ENCODE measurements at places on chromosomes 6 and 20.

DNA sequence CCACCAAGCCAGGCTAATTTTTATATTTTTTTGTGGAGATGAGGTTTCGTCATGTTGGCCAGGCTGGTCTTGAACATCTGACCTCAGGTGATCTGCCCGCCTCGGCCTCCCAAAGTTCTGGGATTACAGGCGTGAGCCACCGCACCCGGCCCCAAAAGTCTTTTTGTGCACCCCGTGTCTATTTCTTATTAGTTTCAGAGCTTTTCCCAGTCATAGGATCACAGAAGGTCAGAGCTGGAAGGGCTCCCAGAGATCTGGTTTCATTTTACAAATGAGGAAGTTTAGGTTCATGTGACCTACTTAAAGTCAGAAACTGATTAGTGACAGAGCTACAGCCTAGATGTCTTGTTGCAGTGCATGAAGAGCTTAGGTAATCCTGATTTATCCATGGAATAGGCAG lies 1.6 kb upstream of the OGFRL1 start:
- no peak for DNase-seq

DNA sequence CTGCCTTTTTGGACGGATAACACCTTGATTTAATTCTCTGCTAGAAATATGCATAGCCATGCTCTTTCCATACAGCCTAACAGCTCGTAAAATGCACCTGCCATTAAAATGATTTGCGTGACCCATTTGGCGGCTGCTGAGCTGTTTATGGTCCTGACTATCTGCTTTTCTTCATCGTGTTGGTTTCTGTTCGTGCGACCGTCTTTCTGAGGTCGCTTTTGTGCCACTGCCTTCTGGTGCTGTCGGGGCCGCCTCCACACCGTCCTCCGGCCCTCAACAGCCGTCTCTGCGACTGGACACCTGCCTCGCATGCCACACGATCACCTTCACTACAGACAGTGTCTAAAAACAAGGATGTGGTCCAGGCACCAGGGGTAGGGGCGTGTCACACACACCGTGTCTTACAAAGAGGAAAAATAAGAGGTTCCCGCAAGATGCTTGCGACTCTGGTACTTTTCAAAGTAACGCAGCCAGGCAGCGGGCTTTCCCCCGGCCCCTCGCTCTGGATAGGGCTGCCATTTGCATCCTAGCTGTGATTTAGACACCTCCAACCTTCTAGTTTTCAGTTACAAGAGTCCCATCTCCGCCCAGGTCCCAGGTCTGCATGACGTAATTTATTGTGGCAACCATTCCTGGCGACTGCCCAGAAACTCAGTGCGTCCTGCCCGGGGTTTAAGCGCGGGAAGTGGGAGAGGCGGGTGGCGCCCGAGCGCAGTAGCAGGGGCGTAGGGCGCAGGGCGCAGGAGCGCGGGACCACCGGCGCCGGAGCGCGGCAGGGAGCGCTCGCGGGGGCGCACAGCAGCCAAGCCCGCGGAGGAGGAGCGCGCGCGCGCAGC lies at the start of gene STMND1:
Gene STMND1, plus strand, starts transcription at position 629 of the 836 bp plus-strand sequence. CDS start 208 bp downstream, outside the sequence.
- peak; percentile 42 for DNase-seq

- DNase-seq = no peak
These were observed 25.3 kb upstream of the TOP1 start for GRCh38 chr20:41003143-41003935.

DNA sequence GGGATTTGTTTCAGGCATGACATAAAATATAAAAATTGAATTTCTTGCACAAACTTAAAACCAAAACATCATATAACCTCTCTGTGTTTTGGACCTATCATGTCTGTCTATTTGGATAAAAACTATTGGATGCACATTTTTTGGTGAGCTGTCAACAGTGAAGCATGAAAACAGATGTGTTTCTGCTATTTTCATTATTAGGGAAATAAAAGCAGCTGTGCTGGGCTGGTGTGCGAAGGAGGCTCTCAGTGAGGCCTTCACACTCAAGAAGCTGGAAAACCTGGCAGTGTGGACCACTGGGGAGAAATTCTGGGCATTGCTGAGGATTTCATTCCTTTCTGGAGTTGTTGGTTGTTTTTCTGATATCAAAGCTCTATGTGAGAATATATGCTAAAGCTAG lies 395.3 kb downstream of the GJA1 start:
- DNase-seq = no peak

DNA sequence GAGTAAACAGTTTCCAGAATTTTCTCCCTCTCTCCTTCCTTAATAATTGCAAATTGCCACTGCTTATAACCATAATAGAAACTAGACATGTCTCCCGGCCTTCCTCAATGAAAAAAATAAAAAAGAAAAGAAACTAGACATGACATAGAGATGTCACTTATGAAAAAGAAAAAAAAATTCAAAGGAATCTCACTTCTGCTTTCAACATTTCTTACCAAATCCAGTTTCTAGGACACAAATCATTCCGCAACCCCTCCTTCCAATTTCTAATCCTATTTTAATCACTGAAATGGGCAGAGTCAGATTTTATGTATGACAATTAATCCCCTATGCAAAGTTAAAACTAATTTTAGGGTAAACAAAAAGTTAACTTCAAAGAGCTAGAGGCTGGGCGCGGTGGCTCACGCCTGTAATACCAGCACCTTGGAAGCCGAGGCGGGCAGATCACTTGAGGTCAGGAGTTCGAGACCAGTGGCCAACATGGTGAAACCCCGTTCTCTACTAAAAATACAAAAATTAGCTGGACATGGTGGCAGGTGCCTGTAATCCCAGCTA lies 40.1 kb upstream of the EEF1A1 start:
- DNase-seq = no peak

DNA sequence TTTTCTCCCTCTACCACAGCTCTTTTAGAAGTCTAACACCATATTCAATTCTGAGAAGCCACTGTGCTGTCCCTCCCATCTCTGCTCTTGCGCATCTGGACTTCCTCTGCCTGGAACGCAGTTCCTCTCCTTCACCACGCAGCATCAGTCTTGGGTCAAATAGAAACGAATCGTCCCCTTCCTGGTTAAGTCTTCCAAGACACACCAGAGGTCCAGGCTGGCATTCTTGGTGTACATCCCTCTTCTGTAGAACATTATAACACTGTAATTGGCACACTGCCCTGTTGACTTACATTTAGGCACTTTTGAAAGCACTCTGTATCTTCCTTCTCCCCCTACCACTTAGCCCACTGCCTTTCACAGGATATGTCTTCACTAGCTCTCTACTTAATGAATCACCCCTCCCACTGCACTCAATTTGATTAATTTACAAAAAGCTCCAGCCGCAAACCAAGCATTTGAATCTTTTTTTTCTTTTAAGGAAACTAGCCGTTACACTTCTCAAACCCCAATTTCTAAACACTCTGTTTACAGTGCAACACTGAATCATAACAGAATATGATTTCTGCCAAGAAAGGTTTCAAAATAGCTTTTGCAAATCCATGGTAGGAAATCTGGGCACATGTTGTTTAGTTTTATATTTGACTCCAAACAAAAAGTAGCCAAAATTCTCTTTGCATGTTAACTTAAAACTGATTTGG lies 140.8 kb upstream of the CARMIL1 start:
- no peak for DNase-seq

DNA sequence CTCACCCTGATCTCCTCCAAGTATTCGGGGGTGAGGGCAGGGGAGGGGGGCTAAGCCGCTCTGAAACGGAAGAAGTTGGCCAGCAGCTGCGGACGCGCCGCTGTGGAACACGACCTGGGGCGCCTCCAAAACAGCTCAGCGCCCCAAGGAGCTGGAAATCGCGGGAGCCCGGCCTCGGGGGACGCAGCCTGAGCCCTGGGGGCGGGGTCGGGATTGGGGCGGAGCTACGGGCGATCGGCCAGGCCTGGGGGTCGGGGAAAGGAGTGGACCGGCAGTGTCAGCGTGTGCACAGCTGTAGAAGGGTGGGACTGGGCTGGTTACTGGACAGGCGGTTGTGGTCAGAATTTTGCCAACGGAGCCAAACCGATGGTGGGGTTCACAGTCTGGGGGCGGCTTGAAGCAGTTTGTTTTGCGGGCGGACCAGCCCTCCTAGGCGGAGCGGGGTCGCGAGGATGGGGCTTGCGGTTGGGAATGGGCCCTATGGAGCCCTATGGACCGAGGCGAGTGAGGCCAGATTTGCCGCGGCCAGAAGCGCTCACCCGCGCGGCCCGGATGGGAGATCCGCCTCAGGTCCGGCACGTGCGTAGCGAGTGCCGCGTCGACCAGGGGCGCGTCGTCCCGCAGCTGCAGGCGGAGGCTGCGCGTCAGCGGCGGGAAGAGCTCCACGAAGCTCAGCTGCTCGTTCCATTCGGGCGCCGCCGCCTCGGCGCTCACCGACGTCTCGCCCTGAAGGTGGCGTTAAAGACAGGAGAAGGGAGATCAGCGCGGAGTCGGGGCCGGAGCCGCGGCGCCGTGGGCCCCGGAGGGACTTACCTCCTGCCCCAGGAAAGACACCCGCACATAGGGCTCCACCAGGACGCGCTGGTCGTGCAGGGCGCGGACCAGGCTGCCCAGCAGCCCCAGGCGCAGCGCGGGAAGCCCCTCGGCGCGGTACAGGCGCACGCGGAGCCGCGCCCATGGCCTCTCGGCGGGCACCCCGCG lies 14.3 kb upstream of the SPAG4 start:
- DNase-seq = peak; percentile 81

DNA sequence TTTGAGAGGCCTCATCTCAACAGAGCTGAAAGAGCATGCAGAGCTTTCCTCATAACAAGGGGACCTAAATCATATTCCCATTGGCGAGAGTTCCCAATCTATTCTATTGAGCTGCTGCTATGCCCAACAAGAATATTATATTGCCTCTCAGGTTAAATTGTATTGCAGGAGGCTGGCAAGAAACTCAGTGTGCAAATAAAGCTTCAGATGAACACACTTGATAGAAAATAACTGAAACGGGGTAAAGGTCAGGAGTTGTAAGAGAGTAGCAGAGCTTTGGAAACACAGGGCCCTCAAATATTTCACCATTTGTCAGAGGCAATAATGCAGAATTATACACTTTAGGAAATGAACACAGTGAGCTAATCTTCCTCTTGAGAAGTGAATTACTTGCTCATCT lies 364.3 kb upstream of the SPTLC3 start:
- no peak for DNase-seq

DNA sequence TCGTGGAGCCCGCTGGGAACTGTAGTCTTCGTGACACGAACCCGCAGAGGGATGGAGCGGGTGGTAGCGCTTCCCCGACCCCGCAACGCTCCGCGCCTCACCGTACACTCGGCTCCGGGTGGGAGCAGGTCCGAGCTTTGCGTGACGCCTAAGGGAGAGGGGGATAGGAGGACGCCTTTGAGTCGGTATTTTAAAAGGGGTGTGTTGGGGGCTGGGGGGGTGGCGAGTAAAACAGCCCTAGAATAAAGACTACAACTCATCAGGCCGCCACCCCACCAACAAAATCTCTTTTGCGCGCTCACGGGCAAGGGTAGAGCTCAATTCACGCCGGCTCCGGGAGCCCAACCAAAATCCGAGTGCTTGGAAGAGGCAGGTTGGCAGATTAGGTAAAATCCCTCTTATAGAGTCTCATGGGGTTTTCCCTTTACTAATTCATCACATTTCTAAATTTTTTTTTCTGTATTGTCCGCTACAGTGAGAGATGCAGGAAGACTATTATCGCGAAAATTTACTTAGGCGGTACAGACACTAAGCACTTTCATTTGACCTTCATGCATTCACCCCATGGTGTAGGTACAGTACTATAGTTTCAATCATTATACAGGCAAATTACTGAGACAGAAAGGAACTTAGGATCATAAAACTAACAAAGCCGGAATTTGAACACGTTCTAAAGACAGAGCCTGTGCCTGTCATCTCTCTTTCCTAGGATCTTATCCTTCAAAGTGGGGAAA lies 706 bp upstream of the SNX14 start:
- no peak for DNase-seq

DNA sequence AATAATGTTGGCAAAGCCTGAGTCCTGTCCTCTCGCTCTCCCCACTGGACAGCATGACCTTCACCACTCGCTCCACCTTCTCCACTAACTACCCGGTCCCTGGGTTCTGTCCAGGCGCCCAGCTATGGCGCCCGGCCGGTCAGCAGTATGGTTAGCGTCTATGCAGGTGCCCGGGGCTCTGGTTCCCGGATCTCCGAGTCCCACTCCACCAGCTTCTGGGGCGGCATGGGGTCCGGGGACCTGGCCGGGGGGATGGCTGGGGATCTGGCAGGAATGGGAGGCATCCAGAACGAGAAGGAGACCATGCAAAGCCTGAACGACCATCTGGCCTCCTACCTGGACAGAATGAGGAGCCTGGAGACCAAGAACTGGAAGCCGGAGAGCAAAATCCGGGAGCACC lies 20.5 kb downstream of the RNF114 start:
- DNase-seq = no peak

- DNase-seq = no peak
These were observed 140.9 kb downstream of the GJA10 start for GRCh38 chr6:90035047-90035723.

DNA sequence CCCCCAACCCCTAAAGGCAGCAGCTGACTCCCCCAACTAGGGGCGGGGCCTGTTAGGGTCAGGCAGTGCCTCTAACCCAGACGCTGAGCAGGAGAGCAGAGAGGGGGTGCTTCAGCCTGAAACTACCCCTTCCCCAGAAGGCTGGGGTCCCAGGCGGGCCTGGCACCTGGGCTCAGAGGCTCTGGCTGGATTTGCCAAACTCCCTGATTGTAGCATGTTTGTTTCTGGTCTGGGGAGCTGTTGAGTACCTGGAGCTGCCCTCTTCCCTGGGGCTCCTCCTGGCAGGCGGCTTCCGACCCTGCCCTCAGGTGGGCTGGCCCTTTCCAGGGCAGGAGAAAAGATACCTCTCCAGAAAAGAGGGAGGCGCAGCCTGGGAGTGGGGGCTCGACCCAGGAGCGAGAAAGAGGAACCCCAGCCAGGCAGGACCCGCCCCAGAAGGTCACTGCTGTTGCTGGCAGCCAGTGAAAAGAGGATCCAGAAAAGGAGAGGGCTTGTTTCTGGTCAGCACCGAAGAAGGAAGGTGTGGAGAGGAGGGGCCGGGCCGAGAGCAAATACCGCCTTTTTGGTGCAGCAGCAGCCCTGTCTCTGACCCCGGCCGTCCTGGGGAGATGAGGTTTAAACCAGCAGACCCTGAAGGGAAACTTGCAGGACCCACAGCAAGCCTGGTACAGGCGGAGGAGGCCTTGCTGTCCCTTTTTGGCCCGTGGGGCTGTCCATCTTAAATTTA lies 810 bp upstream of the ABHD16B start:
- DNase-seq = no peak

DNA sequence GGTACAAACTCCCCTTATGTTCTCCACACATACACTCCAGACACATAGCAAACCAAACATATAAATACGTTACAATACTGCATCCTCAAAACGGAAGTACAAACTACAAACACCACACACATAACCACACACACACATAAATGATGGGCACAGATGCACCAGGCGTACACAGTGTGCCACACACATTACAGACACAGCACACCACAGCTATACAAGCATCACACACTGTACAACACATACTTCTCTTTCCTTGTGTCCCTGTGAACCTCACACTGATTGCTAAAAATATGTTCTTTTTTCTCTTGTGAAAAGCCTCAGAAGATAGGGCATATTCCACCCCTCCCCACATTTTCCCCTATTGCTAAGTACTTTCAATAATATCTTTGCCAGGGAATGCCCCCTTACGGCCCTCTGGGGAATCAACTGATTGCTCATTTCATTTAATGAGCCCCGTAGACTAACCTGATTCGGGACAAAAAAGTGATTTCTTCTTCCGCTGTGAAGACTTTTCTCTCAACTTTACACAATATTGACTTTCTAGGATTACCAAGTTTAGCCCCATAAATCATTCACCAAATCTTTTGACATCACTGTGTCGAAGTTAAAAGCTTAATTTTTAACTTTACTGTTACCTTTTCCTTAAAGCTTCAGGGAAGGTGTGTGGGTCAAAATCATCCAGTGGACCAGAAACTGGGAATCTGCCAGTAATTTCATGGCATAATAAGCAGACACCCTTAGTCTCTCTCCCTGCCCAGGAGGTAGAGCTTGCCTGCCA lies at the start of gene SLC17A1:
Gene SLC17A1, minus strand, starts transcription at position 521 of the 775 bp plus-strand sequence. CDS start 1,495 bp downstream, outside the sequence.
- no peak for DNase-seq

GRCh38 chr6:137145421-137145820 lies 28.0 kb downstream of the IL22RA2 start:
- DNase-seq = no peak

Measured in glutamatergic neuron (in vitro differentiated cells).